ENCODE measurements at places on chromosomes 5 and 9.

DNA sequence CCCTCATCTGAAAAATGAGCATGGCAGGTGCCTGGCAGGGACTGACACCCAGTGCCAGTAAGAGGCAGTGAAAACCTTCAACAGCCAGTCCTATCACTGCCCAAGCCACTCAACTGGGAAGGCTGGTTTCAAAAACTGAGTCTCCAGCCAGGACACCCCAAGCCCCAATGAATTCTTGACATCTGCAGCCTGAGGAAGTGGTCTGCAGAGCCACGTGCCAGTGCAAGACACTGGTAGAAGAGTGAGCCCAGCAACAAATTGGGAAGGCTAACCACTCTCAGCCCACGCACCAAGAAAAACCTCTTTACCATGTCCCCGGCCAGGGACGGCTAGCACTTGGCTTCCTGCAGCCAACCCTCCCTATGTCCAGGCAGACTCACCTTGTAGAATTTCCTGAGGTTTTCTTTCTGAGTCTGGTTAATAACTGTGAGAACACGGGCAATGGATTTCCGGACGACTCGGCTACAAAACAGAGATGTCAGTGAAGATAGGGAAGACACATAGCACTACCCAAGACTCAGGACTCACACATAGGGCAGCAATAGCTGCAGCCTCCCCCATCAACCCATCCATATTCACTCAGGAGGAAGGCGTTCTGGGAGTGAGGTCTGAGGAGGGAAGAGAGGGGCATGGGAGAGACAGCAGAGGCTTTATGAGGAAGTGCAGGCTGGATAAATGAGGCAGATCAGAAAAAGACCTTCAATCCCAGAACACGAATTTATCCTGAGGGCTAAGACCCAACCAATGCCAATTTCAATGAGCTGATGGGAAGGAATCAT lies 1.8 kb downstream of the RPL35 start:
- no peak for DNase-seq
- peak overlapping the region; percentile 97 for H3K27ac ChIP-seq
- peak overlapping the region; percentile 70 for H3K4me3 ChIP-seq
- H3K36me3 ChIP-seq, result peaks cover 18% of the 10 kb centered on the region

GRCh38 chr5:82330530-82331270 lies 52.5 kb upstream of the RPS23 start:
- H3K27me3 ChIP-seq, result no peaks in the 10 kb centered on the region
- DNase-seq, result no peak
- no peaks in the 10 kb centered on the region for H3K36me3 ChIP-seq
- H3K27ac ChIP-seq, result no peak overlapping the region
- peaks cover 10% of the 10 kb centered on the region for H3K4me1 ChIP-seq
- no peak overlapping the region for H3K4me3 ChIP-seq

DNA sequence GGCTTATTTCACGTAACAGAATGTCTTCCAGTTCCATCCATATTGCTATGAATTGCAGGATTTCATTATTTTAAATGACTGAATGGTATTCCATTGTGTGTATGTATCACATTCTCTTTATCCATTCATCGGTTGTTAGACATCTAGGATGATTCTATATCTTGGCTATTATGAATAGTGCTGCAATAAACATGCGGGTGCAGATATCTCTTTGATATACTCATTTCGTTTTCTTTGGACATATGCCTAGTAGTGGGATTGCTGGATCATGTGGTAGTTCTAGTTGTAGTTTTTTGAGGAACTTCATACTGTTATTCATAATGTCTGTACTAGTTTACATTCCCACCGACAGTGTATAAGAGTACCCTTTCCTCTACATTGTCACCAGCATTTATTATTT lies 460.5 kb downstream of the MAN2A1 start:
- no peak overlapping the region for H3K27ac ChIP-seq
- DNase-seq, result no peak
- H3K4me3 ChIP-seq, result no peak overlapping the region
- H3K36me3 ChIP-seq, result no peaks in the 10 kb centered on the region

DNA sequence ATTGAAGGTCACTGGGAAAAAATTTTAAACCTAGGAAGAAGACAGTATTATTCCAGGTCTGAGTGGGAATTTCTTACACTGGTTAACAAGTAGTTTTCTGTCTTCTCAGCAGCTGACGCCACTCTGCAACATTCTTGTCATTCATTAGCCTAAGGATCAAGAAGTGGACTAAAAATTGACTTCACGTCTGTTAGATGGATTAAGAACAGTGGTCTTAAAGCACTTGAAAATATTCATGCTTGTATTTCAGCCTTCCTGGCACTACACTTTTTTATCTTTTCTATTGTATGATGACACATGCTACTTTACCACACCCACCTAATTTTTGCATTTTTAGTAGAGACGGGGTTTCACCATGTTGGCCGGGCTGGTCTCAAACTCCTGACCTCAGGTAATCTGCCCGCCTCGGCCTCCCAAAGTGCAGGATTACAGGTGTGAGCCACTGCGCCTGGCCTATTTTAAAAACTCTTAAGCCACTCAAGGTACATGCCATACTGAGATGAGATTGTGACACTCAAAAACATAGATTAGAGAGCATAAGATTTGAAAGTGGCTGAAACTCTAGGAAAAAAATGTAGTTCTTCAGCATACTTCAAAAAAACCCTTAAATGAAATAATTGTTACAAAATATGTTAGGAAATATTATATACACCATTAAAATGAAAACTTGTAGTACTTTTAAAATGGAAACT lies 8.4 kb downstream of the MATR3 start:
- H3K4me3 ChIP-seq, result no peak overlapping the region
- H3K36me3 ChIP-seq, result no peaks in the 10 kb centered on the region
- H3K27me3 ChIP-seq, result no peaks in the 10 kb centered on the region
- no peak for DNase-seq
- peaks cover 1% of the 10 kb centered on the region for H3K4me1 ChIP-seq

DNA sequence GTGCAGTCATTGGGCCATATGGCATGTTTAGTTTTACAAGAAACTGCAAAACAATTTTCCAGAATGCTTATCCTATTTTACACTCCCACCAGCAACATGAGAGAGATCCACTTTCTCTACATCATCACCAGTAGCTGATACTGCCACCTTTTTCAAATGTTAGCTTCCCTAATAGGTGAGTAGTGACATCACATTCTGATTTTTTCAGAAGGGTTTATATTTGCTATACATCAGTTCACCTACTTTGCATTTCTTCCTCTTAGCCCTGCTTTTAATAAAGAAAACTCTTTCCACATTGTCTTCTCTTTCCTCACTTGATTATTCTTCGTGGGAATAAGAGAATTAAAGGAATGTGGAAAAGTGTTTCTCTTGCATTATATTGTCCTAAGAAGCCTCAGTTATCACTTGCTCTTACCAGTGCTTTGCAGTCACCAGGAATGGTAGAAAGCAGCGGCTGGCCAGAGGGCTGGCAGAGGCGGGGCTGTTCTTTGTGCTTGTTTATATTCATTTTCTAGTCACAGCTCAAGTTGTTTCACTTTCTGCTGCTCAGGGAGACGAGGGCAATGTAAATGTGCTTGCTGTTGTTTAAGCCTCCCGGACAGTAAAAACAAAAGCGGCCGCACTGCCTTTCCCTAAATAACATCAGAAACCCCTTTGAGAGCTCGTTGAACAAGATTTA lies 164.8 kb downstream of the HSD17B3 start:
- H3K27ac ChIP-seq, result peak overlapping the region; percentile 68
- peak overlapping the region; percentile 55 for H3K4me3 ChIP-seq
- DNase-seq, result no peak
- no peaks in the 10 kb centered on the region for H3K36me3 ChIP-seq
- peaks cover 17% of the 10 kb centered on the region for H3K4me1 ChIP-seq
